ENCODE measurements at places on chromosomes 13 and 19. TPM values are rescaled to one million over a fixed set of nuclear protein-coding genes. Genes with fewer than 3 reads are reported as not detected.

The CD33 gene
- total RNA-seq = 0.13 TPM

The TNNI3 gene
- not detected for total RNA-seq

The TGFBR3L gene
- 9.3 TPM for total RNA-seq

The PTH2 gene
- total RNA-seq = not detected

The COX7A1 gene
- not detected for total RNA-seq

The TRPC4 gene
- total RNA-seq = not detected

The FFAR1 gene
- not detected for total RNA-seq

The TEX26 gene
- total RNA-seq = not detected

The ZNF285 gene
- 0.72 TPM for total RNA-seq

The ZSCAN4 gene
- total RNA-seq = not detected

The MAMSTR gene
- 1.0 TPM for total RNA-seq

The SYT3 gene
- total RNA-seq = 0.11 TPM

The CD177 gene
- total RNA-seq = not detected

The UGGT2 gene
- not detected for total RNA-seq

The ERFL gene
- total RNA-seq = 1.1 TPM

The CGB8 gene
- not detected for total RNA-seq

The PLK5 gene
- total RNA-seq = not detected

The DOHH gene
- total RNA-seq = 18.8 TPM

The ITGBL1 gene
- total RNA-seq = not detected

The HCST gene
- 63.0 TPM for total RNA-seq

The MBD3L3 gene
- total RNA-seq = not detected

The POLR2I gene
- 109 TPM for total RNA-seq

The MISP3 gene
- 1.1 TPM for total RNA-seq

The HIPK4 gene
- 0.08 TPM for total RNA-seq

The LIM2 gene
- total RNA-seq = 0.31 TPM

The SMIM17 gene
- total RNA-seq = not detected

The CCDC106 gene
- 4.4 TPM for total RNA-seq

The OR10H4 gene
- total RNA-seq = not detected

The ZNF471 gene
- 0.40 TPM for total RNA-seq

The EPSTI1 gene
- total RNA-seq = 2.7 TPM

The ZNF562 gene
- 45.0 TPM for total RNA-seq

The PNMA8B gene
- not detected for total RNA-seq

The CEACAM7 gene
- not detected for total RNA-seq
